ENCODE measurements at places on chromosomes 16 and 17.
A peak's percentile ranks its signal among the peaks of the same experiment; 100 is the strongest.

DNA sequence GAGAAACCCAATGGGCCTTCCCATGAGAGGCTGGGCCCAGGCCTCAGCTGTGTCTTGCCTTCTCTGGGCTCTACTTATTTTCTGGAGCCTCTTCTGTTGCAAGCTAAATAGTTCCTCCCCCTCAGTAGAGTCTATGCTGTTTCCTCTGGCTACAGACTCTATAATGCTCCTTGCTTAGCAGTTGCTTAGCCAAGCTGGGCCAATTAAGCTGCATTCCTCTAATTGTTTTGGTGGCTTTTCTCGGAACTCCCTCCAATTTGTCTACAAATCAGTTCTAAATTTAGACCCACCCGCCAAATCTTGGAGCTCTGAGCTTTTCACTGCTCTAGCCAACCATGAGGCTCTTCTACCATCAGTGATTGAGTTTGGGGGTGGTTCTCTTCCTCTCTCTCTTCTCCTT lies 302.7 kb upstream of the ASIC2 start:
- ATAC-seq = no peak

- no peak for ATAC-seq
Observed at GRCh38 chr17:78529871-78530670, 47.1 kb downstream of the DNAH17 start.

DNA sequence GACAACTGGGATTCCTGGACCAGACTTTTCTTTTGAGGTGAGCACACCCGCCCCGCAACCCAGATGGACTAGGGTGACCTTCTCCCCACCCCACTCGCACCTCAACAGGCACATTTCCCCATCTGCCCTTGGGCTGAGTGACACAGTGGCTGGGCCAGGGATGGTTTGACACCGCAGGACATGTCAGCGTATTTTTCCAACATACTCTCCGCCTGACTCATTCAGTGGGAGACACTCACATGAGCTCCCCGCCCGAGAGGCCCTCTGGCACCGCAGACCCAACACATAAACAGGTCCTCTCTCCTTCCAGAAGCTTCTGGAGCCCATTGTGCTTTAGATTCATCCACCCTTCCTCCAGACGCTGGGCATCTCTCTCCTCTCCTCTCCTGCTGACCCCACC lies 69.4 kb downstream of the ZDHHC7 start:
- no peak for ATAC-seq

DNA sequence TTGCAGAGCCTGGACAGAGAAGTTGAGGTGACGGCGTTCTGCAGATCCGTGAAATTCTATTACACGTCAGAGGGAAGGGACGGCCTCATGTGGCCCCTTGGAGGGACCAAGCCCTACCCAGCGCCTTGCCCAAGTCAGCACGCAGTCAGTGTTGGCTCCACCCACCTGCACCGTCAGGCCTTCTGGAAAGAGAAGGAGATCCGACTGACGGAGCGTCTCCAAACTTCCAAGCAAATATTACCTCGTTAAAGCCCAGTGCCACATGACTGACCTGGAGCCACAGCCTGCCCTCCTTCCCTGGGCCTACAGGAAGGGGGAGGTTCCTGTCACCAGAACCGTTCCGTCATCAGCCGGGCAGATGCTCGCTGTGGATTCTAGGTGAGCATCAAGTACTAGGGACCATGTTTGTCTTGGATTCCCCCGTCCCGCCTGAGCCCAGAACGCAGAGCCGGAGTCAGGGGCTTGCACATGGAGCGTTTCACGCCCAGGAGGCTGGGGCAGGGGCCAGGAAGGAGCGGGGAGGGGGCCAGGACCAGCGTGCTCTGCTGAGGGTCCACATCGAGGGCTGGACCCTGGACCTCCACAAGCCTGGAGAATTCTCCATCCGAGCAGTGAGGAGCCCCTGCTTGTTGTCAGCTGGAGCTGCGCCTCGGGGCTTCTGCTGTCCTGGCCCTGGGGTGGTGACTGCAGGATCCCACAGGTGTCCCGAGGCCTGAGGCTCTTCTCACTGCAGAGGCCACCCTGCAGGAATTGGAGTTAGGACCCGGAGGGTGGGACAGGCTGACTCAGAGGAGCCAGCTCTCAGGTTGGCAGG lies 22.6 kb upstream of the METRNL start:
- ATAC-seq = no peak

- no peak for ATAC-seq
Observed at GRCh38 chr16:24482681-24483202, 56.6 kb upstream of the RBBP6 start.

DNA sequence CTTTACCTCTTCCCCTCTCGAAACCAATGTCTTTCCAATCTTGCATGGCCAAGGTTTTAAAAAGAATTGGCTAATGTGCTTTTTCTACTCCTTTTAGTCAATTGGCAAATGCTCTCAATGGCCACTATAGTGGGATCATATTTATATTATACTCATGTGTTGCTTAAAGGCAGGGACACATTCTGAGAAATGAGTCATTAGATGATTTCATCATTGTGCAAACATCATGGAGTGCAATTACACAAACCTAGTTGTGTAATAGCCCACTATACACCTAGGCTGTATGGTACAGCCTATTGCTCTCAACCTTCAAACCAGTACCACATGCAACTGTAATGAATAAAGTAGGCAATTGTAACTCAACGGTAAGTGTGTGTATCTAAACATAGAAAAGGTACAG lies 180.9 kb downstream of the HS3ST3A1 start:
- ATAC-seq = no peak

DNA sequence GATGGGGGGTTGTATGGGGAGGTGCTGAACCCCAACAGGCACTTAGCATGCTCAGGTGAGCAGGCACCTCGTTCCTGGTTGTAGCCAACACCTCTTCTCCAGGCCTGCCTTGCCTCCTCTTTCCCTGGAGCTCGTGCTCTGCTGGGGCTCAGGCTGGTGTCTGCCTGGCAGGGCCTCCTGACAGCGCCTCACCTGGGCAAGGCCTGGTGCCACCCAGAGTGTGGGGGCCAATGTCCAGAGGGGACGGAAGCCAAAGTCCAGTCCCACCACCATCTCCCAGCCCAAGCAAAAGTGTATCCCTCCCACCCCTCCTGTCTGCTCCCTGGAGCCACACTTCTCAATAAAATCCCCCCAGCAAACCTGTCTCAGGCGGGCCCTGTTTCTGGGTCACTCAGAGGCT lies 304.2 kb upstream of the TNRC6C start:
- no peak for ATAC-seq

GRCh38 chr17:75514919-75515495 lies 330 bp downstream of the CASKIN2 start:
- peak; percentile 0 for ATAC-seq

GRCh38 chr16:28974007-28974436 lies 556 bp upstream of the SPNS1 start:
- ATAC-seq = peak; percentile 20

- no peak for ATAC-seq
Observed at GRCh38 chr17:80969030-80969673, 22.5 kb upstream of the CHMP6 start.

DNA sequence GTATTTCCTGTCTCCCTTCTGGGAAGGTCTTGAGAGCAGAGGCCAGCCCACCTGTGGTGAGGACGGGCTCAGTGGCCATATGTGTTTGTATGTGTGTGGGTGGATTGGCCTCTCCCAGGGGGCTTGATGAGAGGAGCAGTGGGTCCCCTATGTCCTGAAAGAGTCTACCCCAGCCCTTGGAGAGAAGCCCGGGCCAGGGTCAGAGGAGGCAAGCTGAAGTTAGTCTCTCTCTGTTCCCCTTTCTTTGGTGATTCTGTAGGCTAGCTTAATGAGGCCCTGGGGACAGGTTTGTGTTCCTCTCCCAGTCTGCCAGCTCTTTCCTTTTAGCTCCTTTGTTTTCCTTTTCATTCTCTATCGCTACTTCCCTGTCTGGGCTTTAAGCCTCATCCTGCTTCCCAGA lies 23.8 kb upstream of the NFATC3 start:
- peak; percentile 82 for ATAC-seq

GRCh38 chr16:57510016-57510871 lies 24.0 kb upstream of the DOK4 start:
- ATAC-seq = no peak

DNA sequence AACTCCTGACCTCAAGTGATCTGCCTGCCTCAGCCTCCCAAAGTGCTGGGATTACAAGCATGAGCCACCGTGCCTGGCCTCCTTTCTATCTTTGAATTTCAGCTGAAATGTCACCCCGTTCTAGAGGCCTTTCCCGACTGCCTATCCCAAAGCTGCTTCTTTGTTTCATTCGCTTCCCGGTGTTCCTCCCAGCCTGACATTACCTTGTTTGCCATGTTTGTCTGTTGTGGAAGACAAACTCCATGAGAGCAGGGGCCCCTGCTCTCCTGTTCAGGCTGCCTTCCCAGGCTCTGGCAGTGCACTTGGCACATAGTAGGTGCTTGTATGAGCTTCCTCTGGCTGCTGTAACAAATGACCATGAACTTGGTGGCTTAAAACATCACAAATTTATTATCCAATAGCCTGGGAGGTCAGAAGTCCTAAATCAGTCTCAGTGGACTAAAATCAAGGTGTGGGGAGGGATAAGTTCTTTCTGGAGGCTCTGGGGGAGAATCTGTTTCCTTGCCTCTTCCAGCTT lies 2.6 kb upstream of the CCL22 start:
- ATAC-seq = no peak

DNA sequence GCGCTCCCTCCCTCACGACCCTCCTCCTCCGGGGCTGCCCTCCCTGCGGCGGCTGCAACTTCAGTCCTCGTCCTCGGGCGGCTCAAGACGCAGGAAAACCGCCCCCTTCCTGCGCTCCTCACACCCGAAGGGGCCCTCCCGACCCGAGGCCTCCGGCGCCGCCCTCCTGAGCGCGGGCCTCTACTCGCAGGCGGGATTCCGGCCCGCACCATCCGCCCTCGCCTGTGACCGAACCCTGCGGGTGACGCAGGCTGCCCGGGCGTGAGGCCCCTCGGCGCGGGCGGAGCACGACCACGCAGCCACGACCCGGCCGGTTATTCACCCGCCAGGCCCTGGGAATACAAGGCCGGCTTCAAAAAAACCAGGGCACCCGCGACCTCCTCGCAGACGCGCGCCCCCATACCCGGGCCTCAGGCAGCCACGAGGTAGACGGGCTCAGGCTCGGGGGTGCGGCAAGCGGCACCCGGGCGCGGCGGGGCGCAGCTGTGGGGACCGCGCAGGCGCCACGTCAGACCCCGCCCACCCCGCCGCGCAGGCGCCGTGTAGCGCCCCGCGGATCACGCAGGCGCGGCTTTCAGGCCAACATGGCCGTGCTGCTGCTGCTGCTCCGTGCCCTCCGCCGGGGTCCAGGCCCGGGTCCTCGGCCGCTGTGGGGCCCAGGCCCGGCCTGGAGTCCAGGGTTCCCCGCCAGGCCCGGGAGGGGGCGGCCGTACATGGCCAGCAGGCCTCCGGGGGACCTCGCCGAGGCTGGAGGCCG lies at the start of gene SPG7:
Gene SPG7 (plus strand): TSS at position 570 of the 757 bp plus-strand sequence. CDS start 15 bp downstream, at position 585.
- peak; percentile 89 for ATAC-seq

DNA sequence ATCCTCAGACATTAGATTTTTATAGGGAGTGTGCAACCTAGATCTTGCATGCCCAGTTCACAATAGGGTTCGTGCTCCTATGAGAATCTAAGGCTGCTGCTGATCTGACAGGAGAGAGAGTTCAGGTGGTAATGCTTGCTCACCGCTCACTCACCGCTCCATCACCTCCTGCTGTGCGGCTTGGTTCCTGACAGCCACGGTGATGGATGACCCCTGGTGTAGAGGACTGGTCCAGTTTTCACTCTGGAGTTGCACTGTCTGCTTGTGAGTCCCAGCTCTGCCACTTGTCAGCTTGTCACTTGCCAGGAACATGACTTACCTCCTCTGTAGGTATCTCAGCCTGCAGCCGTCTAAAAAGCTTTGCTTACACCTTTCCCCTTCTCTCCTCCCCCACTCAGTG lies 214.6 kb downstream of the SNX29 start:
- ATAC-seq = no peak

DNA sequence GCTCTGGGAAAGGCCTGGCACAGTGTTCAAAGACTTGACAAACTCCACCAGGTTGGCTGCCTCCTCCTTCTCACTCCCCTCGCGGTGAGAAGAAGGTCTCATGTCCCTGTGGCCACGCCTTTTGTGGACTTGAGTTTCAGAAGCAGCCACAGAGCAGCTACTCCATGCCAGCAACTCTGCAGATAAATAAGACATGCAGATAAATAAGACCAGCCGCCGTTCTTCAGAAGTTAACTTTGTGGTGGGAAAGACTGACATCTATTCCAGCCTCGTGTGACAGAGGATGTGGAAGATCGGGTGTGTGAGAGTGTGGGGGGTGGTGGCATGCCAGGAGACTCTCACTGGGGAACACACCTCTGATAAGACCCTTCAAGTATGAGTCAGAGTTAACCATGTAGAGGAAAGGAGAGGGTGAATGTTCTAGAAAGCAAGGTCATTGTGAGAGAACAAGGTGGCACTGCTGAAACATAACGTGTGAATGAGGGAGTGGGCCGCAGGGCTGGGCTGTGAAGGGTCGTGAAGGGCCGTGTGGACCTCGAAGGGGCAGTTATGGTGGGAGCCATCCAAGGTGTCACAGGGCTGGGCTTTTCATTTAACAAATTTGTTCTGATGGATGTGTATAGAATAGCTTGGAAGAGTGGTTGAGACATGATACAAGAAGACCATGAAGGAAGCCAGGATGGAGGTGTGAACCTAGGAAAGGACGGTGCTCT lies 830 bp downstream of the SPACA3 start:
- no peak for ATAC-seq

GRCh38 chr16:53946746-53947386 lies 242.9 kb downstream of the FTO start:
- ATAC-seq = no peak

GRCh38 chr17:39697961-39698360 lies 1.9 kb upstream of the ERBB2 start:
- ATAC-seq = no peak

DNA sequence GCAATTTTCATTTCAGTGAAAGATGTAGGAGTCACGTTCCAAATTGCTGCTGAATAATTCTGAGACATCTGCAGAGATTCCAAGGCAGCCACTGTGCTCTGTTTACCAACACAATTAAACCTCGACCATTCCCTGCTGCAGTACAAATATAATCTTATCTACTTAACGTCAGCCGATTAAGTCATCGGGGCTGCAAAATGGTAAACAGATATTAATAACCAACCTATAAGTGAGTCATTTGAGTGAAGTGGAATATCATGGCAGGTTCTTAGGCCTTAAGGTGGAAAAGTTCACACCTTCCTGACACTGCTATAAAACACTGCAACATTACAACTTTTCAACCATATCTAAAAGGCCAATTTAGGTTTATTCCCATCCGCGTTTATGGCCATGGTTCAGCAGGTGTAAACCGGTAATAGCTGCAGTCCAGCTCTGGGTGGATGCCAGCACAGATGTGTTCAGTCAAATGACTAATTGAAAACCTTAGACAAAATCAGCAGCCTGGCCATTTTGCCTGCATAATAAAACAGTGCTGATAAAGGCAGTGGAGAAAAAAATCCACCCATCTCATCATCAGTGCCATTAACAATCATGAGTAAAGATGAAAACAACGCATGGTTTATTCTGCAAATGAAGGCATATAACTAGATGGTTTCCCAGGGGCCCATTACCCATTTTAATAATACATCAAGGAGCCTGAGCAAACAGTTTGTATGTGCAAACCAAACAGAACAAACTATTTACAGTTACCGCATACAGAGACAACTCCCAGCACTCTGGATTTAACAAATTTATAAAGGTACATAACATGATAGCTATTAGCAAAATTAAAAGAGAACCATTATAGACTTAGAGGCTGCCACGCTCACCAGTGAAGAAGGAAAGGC lies 202.9 kb upstream of the IRX3 start:
- no peak for ATAC-seq
